Psoas muscle (tissue), 8 donors: ENCODE measurements at places on chromosomes 13 and 19. TPM values are rescaled to one million over a fixed set of nuclear protein-coding genes. Genes with fewer than 3 reads are reported as not detected.

DNA sequence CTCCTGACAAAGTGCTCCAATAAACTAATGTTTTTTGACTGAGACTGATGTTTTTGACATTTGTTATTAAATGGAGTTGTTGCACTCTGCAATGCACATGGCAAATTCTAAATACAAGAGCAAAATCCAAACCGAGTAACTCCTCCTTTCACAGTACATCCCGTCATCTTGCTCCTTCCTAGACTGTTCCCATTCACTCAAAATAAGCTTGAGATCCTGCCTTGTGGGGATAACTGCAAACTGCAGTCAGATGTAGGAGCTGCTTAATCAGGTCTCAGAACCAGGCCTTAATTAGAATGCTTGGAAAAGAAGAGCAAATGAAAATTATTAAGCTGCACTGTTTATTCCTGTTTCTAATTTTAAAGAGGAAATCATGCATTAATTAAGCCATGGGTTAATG lies 134.8 kb upstream of the SPRY2 start:
- no peak for DNase-seq
- no peaks in the 10 kb centered on the region for H3K36me3 ChIP-seq
- H3K4me1 ChIP-seq = no peaks in the 10 kb centered on the region

DNA sequence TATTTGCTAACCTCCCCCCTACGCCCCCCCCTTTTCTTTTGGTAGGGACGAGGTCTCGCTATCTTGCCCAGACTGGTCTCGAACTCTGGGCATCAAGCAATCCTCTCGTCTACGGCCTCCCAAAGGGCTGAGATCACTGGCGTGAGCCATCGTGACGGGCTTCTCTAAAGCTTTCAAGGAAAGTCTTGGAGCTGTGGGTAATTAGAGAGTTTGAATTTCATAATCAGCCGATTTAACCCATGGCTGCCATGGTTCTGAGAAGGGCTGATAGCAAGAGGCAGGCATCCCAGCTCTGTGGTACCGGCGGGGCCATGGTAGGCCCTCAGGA lies 679 bp upstream of the ABHD8 start:
- H3K27ac ChIP-seq = peak overlapping the region; percentile 86
- H3K4me3 ChIP-seq = peak overlapping the region; percentile 93
- peaks cover 7% of the 10 kb centered on the region for H3K36me3 ChIP-seq
- H3K4me1 ChIP-seq = peaks cover 32% of the 10 kb centered on the region

Gene OLFM4
- 0.39 TPM for total RNA-seq

- DNase-seq = no peak
- no peaks in the 10 kb centered on the region for H3K27me3 ChIP-seq
- no peak overlapping the region for H3K27ac ChIP-seq
- no peaks in the 10 kb centered on the region for H3K4me1 ChIP-seq
- no peak overlapping the region for H3K4me3 ChIP-seq
These were observed 308.6 kb downstream of the GPC6 start for GRCh38 chr13:93535251-93535650.

Gene TLE6
- 0.50 TPM for total RNA-seq

DNA sequence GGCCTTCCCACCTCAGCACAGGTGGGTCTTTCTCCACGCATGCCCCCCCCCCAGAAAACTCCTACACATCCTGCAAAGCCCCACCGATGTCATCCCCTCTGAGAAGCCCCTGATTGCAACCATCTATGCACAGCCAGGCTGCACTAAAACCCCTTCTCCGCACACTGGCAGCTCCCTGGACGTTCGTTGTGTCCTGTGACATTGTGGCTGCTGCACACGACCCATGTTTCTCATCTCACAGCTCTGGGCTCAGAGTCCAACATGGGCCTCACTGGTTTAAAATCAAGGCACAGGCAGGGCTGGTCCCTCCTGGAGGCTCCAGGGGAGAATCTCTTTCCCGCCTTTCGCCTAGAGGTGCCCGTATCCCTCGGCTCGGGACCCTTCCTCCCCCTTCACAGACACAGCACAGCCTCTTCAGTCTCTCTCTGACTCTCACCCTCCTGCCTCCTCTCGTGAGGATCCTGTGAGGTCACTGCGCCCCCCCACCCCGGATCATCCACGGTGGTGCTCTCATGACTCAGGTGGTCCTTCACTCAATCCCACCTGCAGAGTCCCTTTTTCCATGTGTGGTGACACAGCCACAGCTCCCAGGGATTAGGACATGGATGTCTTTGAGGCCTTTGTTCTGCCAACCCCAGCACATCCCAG lies 71.2 kb downstream of the GADD45B start:
- no peaks in the 10 kb centered on the region for H3K27me3 ChIP-seq
- H3K36me3 ChIP-seq = no peaks in the 10 kb centered on the region
- H3K27ac ChIP-seq = peak overlapping the region; percentile 89
- H3K4me3 ChIP-seq = peak overlapping the region; percentile 45
- no peak for DNase-seq

- H3K27me3 ChIP-seq = no peaks in the 10 kb centered on the region
- no peak overlapping the region for H3K4me3 ChIP-seq
- DNase-seq = no peak
- peak overlapping the region; percentile 58 for H3K27ac ChIP-seq
- peaks cover 27% of the 10 kb centered on the region for H3K4me1 ChIP-seq
- peaks cover 20% of the 10 kb centered on the region for H3K36me3 ChIP-seq
These were observed 10.4 kb downstream of the SAMD4B start for GRCh38 chr19:39352381-39353255.

Gene ATP4A
- not detected for total RNA-seq

Gene TRAPPC6A
- 42.2 TPM for total RNA-seq

DNA sequence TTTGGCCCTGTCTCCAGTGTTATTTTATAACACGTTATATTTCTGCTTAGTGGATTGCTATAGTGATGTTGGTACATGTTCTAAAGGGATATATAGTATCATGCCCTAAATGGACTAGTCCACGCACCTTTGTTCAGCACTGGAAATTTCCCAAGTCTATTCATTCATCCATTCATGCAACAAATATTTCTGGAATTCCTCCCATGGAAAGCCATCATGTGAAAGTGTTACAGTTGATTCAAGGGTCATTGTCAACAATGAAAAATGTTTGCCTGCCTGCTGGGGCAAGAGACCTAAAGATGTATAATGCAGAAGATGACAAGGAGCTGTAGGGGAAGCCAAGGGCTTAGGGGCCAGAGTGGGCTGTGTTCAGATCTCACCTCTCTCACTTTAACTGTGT lies 10.8 kb upstream of the HSPH1 start:
- H3K27me3 ChIP-seq = no peaks in the 10 kb centered on the region
- H3K4me3 ChIP-seq = no peak overlapping the region
- no peaks in the 10 kb centered on the region for H3K36me3 ChIP-seq
- no peak for DNase-seq
- peaks cover 7% of the 10 kb centered on the region for H3K4me1 ChIP-seq
- H3K27ac ChIP-seq = no peak overlapping the region

Gene LATS2
- total RNA-seq = 27.4 TPM

Gene ALOX5AP
- 5.7 TPM for total RNA-seq

Gene ZNF443
- 1.3 TPM for total RNA-seq

Gene ZNF426
- total RNA-seq = 5.2 TPM

DNA sequence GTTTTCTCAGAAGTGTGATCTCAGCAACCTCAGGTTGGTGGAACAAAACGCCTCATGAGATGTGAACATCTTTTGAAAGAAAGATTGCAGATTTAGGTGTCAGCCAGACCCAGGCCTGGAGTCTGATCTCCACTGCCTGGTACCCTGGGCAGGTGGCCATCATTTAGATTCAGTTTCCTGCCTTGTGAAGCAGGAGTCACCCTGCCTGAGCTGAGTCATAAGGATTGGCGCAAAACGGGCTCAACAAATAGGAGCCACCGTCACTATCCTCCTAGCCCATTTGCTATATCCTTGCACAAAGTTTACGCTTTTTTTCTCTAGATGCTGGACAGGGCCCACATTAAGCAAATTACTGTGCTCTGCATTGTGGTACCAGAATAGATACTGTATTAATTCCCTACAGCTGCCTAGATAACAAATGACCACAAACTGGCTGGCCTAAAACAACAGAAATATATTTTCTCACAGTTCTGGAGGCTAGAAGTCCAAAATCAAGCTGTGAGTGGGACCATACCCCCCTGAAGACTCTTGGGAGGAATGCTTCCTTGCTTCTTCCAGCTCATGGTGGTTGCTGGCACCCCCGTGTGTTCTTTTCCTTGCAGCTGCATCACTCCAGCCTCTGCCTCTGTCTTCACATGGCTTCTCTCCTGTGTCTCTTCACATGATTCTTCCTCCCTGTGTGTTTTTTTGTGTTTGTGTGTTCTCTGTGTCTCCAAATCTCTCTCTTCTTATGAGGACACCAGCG lies 38.2 kb downstream of the TNFSF11 start:
- H3K36me3 ChIP-seq = no peaks in the 10 kb centered on the region
- DNase-seq = no peak
- no peaks in the 10 kb centered on the region for H3K27me3 ChIP-seq

DNA sequence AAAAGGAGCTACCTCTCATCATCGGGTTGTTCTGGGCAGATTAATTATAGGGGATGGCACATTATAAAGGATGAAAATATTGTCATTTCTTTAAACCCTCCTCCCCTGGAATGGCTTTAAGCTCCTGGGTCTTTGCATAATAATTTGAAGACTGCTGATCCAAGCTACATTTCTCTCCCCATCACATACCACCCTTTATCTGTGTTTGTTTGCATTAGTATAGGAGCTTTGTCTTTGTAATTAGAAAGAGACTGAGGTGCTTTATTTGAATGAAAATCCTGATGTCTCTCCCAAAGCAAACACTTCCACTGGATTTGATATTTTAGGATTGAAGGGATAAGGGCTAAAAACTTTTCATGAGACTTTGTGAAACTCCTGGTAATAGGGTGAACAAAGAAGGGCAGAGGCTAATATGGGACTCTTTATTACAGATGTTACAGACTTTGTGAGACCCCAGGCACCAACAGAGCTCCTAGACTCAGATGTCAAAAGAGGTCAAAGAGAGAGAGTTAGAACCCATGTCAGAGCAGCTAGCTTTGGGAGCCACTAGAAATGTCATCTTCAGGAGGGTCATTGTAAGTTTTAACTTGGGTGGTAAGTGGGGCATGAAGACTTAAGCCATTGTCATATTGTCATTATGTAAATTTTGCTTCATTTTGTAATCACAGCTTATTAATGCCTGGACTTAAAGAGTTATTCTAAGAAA lies 75.3 kb upstream of the RXFP2 start:
- H3K4me3 ChIP-seq = no peak overlapping the region
- no peaks in the 10 kb centered on the region for H3K4me1 ChIP-seq
- H3K27me3 ChIP-seq = no peaks in the 10 kb centered on the region
- DNase-seq = no peak

DNA sequence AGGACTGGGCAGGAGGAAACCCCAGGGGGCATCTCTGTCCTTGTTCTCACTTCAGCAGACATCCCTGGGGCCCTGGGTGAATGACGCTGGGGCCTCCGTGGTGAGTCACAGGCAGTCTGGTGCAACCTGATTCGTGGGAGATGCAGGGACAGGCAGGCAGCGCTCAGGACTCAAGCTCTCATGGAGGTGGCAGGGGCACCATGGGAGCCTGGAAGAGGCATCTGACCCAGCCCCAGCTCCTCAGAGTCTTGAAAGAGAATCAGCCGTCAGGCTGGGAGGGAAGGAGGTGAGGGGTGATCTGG lies 14.0 kb upstream of the PTOV1 start:
- peaks cover 3% of the 10 kb centered on the region for H3K36me3 ChIP-seq
- no peaks in the 10 kb centered on the region for H3K27me3 ChIP-seq
- H3K27ac ChIP-seq = no peak overlapping the region
- no peak overlapping the region for H3K4me3 ChIP-seq

Gene NPAS1
- total RNA-seq = not detected

Gene ZNF547
- 1.4 TPM for total RNA-seq

Gene CPB2
- not detected for total RNA-seq

- H3K4me1 ChIP-seq = no peaks in the 10 kb centered on the region
- H3K27ac ChIP-seq = no peak overlapping the region
- H3K27me3 ChIP-seq = no peaks in the 10 kb centered on the region
- peaks cover 76% of the 10 kb centered on the region for H3K36me3 ChIP-seq
- no peak for DNase-seq
- no peak overlapping the region for H3K4me3 ChIP-seq
These were observed 66.9 kb downstream of the KLF2 start for GRCh38 chr19:16391301-16392055.

Gene CGB3
- not detected for total RNA-seq

GRCh38 chr13:94309997-94310855 lies 169.3 kb downstream of the DCT start:
- no peaks in the 10 kb centered on the region for H3K27me3 ChIP-seq
- no peak overlapping the region for H3K27ac ChIP-seq
- no peak for DNase-seq
- no peaks in the 10 kb centered on the region for H3K36me3 ChIP-seq
- peaks cover 4% of the 10 kb centered on the region for H3K4me1 ChIP-seq

DNA sequence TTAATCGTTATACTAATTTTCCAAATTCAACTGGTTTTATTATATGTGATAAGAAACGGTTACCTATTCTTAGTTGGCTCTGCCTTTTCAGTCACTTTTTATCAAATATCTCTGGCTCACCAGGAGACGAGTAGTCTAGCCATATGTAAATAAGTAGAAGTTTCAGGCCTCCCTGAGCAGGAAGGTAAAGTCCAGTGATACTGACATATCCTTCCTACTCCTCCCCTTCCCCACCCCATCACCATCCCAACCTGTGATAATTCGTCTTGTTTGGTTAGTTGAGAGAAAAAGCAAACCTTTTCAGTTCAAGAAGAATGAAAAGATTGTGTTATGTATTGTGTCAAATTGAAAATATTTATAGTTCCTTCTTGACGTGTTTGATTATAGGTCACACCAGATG lies 53.9 kb downstream of the TM9SF2 start:
- H3K36me3 ChIP-seq = peaks cover 2% of the 10 kb centered on the region
- H3K27me3 ChIP-seq = no peaks in the 10 kb centered on the region
- no peak for DNase-seq
- H3K27ac ChIP-seq = no peak overlapping the region
- no peaks in the 10 kb centered on the region for H3K4me1 ChIP-seq

DNA sequence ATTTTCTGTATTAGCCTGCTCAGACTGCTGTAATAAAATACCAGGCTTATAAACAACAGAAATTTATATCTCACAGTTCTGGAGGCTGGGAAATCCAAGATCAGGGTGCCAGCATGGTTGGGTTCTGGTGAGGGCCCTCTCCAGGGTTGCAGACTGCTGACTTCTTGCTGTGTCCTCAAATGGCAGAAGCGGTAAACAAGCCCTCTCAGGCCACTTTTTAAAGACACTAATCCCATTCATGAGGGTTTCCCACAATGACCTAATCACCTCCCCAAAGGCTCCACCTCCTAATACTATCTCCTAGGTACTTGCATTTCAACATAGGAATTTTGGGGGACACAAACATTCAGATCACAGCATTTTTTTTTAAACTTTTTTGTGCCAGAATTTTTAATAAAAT lies 159.3 kb downstream of the PDS5B start:
- no peaks in the 10 kb centered on the region for H3K27me3 ChIP-seq
- peaks cover 4% of the 10 kb centered on the region for H3K36me3 ChIP-seq
- no peak overlapping the region for H3K27ac ChIP-seq
- DNase-seq = no peak
- no peaks in the 10 kb centered on the region for H3K4me1 ChIP-seq

Gene GPC6
- total RNA-seq = 0.57 TPM

- H3K27ac ChIP-seq = peak overlapping the region; percentile 96
- H3K4me1 ChIP-seq = peaks cover 64% of the 10 kb centered on the region
- peak overlapping the region; percentile 97 for H3K4me3 ChIP-seq
- H3K27me3 ChIP-seq = no peaks in the 10 kb centered on the region
- DNase-seq = no peak
These were observed 7.2 kb downstream of the ZBTB7A start for GRCh38 chr19:4059453-4059871.
